Activated naive CD8-positive, alpha-beta T cell treated with anti-CD3 and anti-CD28 coated beads, Interleukin-2, amount 10 ng/mL, durations not matched to agents 7 days and 5 days (primary cell): ENCODE measurements at places on chromosomes 5 and 9.

DNA sequence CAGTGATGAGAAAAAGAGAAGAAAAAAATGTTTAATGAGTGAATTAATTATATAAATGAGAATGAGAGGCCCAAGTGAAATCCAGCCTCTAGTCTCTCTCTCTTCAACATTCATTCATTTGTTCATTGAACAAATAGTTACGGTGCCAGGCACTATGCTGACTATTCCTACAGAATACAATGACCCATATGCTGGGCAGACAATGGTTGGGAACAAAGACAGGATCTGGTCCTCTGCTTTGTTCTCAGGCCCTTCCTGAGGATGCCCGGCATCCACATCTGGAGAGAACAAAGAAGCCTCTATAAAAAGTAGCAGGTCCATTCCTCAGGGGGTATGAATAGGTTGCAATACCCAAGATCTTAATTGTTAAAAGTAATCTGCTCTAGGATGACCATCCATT, 6.9 kb downstream of the ADAM19 start:
- no peak for DNase-seq

GRCh38 chr9:113603048-113603375, 139.5 kb downstream of the RGS3 start:
- DNase-seq = no peak

DNA sequence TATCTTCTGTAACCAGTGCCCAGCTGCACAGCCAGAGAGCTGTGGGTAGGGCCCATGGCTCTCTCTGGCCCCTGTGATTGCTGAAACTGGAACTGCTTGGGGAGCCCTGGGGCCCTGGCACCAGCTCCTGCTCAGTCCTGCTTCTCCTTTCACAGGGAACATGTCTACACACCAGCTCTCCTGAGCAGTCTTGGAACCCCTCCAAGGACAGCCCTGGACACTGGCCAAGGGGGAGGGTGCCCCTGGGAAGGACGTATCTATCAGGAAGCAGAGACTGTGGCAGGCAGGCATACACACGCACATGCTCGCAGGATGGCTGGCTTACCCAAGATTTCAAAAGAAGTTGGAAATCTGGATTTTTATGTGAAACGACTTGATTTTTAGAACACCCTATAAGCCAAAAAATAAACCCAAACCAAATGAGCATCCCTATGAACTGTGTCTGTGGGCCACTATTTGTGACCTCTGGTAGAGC, 8.8 kb upstream of the TRAF1 start:
- DNase-seq = peak; percentile 47

DNA sequence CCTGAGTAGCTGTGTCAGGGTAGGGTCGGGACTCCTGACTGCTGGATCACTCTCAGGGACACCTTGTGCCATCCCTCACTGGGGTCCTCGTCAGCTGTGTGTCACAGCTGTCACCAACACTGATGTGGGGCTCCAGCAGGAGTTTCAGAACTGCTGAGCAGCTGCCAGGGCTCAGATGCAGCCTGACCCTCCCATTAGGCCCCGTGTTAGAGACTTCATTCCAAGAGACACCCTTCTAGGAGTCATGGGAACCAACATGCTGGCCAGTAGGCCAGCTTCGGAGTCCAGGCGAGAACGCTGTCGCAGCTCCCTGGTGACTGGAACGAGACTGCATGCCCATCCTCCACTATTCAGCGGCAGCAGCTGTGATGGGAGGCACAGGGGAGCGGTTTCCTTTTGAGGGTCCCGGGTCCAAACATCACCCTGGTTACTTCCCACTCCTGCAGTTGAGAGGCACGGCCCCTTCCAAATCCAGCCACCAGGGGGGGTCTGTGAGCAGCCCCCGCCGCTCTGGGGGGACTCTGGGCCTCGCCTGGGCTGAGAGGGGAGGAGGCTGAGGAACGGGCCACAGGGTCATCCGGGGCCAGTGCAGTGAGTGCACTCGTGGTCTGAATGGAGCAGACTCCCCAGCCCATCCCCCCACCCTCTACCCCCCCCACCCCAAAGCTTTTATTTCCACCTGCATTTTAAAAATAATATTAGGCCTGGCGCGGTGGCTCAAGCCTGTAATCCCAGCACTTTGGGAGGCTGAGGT, 12.6 kb upstream of the TCF7 start:
- peak; percentile 88 for DNase-seq

DNA sequence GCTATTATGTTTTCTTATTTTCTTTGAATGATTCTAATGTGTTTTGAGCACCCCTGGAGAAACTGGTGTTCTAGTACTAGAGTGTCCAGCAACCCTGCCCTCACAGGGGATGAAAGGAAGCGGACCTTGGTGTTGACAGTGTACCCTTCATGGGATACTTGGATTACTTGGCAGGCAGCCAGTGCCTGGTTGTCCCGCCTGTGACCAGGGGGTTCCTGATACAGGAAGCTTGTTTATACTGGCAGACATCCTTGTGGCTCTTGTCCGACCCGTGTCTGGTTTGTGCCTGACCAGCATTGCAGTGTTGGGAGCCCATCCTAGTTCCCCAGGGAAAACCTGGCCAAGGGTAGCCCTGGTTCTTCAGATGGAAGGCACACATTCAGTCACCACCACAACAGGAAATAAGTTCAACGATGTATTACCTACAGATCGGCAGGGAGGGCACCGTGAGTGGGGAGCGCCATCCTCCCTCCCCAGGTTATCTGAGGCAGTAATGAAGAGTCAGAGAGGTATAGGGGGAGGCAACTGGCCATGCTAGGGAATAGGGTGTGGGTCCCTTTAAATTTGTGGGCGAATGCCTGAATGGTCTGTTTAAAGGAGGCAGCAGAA, 47.3 kb downstream of the CACNA1B start:
- no peak for DNase-seq

DNA sequence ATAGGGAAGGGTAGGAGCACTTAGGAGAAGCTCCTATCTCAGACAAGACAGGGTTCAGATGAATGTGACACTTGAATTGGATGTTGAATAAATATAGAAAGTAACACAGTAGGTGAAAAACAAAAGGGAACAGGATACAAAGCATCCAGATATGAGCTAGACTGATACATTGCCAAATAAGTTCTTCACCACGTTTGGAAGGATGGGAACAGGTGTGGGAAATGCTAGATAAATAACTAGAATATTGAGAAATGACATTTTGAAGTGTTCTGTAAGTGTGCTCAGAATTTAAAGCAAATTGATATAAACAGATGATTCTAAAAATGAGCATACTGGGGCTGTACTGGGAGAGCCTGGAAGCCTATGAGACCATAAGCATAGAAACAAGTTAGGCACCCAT, 340.1 kb upstream of the PRR16 start:
- no peak for DNase-seq

DNA sequence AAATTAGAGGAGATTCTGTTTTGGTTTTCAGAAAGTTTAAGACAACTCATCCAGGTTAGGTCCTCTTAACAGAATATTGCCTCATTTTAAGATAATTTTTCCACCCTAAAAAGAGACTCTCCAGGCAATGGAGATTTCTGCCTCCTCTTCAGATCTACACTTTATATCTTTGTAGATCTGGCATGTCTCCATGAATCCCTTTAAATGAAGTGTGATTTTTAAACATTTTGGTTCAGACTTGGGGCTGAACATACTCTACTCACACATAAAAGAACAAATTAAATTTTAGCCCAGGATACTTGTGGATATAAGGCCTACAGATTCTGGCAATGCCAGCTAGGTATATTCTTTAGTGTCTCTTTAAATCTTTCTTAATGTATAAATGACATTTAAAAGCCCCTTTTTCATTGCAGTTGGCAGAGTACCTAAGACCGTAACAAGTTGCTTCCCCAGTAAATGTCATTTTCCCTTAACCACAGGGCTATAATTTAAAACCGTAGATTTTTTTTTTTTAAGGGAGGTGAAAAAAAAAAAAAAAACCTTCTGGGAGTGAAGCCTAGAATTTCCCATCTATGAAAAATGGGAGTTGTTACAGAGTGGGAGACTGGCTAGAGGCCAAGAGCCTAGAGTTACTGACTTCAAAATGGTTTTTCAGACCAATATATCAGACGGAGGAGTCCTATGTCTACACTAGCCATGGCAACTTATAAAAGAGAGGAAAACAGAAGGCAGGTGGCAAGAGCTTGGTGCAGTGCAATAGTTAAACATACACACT, 207.8 kb upstream of the TARS1 start:
- no peak for DNase-seq
